A673 (cell line): ENCODE measurements at places on chromosomes 2 and 18. TPM values are rescaled to one million over a fixed set of nuclear protein-coding genes. Genes with fewer than 3 reads are reported as not detected.

Gene DCDC2C
- 0.43 and 0.81 TPM in 2 replicates for total RNA-seq

Gene KIAA2012
- total RNA-seq = 0.13 TPM in 1 of 2 replicates, not detected in the other

Gene CNGA3
- not detected in 2 replicates for total RNA-seq

Gene RGPD4
- total RNA-seq = not detected in 2 replicates

Gene NAT8
- not detected in 2 replicates for total RNA-seq

Gene PID1
- total RNA-seq = 1.5 and 1.9 TPM in 2 replicates

Gene UGT1A8
- not detected in 2 replicates for total RNA-seq

Gene PLGLB2
- total RNA-seq = 1.2 and 1.8 TPM in 2 replicates

Gene GPR39
- 3.4 and 3.6 TPM in 2 replicates for total RNA-seq

Gene FSIP2
- 0.15 and 0.21 TPM in 2 replicates for total RNA-seq
